Fibroblast of villous mesenchyme (primary cell): ENCODE measurements at places on chromosomes 2 and 18. TPM values are rescaled to one million over a fixed set of nuclear protein-coding genes. Genes with fewer than 3 reads are reported as not detected.

The GPR35 gene
- 0.32 and 0.43 TPM in 2 replicates for total RNA-seq

GRCh38 chr2:112618383-112618782, 27.4 kb upstream of the SLC20A1 start:
- no peak for DNase-seq

DNA sequence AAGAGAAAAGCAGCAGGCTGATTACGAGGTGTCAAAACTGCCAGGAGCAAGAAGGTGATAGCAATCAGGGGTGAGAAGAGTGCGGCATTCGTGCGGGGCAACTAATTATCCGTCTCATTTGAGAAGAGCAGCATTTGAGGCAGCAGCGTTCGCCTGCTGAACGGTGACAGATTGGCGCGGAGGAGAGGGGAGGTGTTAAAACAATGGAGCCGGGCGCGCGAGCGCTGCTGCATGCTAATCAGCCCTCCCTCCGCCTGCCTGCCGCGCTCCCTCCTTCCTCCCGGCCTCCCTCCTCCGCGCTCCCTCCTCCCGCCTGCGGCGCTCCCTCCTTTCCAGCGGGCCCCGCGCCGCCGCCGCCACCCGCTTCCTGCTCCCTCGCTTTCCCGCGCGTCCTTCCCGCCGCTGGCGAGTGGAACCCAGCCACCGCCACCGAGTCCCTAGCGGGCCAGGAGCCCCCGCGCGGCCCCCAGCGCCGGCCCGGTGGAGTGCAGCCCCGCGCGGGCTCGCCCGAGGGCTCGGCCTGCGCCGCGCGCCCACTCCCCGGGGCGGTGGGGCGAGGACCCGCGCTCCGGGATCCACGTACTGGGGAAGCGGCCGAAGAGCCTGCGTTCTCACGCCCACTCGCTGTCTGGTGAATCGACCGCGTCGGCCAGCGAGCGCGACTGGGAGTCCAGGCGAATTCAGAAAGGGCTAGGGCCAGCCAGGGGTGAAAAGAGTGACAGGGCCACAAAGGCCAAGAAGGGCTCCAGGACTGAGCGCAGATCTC, 69.5 kb upstream of the PSMD14 start:
- peak; percentile 43 for DNase-seq

The RAB6C gene
- total RNA-seq, result under 0.01 TPM in 1 of 2 replicates, not detected in the other

DNA sequence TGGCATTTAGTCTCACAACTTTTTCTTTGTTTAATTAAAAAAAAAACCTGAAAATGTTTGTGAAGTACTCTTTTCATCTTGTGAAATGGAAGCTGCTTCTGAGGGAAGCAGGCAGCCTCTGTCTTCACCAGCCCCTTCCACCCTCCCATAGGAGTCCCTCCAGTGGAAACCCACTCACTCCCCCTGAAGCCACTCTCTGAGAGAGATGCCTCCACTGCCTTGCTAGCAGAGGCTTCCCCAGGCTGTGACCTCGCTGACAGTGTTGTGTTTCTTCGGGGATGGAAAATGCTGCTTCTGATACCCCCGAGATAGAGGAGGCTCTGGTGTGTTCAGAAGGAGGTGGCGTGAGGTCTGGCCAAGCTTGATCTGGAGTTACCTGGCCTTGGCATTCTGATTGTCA, 59.9 kb downstream of the SH3RF3 start:
- no peak for DNase-seq

DNA sequence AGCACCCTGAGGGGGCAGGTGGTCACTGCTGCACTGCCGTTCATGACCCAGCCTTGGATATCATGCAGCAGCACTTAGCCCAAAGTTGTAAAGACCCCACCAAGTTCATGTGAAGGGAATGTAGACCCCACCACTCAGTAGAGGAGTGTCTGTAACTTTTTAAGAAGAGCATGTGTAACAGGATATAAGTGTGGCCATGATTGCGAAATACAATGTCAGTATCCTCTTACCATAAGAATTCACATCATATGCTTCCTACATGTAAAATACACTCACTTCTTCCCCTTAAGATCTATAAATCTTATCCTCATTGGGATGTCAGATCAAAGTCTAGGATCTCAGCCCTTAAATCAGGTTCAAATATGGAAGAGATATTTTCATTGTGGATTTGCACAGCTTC, 276.9 kb downstream of the PTPRM start:
- DNase-seq, result peak; percentile 23

- DNase-seq, result no peak
Observed at GRCh38 chr18:76376668-76377358, 118.2 kb downstream of the ZNF516 start.

- DNase-seq, result no peak
Observed at GRCh38 chr2:171793691-171794678, 100.1 kb downstream of the SLC25A12 start.

GRCh38 chr2:68478688-68479087, 11.3 kb downstream of the APLF start:
- DNase-seq, result no peak

DNA sequence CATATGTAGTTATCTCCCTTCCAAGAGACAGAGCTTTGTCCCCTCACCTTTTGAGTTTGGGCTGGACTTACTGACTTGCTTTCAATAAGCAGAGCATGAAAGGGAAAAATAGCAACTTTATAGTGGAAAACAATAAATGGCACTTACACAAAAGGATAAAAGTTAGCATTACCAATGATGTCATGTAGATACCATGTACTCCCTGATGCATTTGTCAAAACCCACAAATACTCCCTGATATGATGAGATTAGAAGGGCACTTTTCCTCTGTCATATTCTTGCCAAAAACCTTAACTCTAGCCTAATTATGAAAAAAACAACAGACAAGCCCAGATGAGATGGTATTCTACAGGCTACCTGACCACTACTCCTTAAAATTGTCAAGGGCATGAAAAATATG, 16.0 kb downstream of the HIBCH start:
- no peak for DNase-seq

GRCh38 chr18:41025666-41026065, 929.4 kb upstream of the PIK3C3 start:
- DNase-seq, result no peak

The SLC9A2 gene
- total RNA-seq, result not detected in 2 replicates

DNA sequence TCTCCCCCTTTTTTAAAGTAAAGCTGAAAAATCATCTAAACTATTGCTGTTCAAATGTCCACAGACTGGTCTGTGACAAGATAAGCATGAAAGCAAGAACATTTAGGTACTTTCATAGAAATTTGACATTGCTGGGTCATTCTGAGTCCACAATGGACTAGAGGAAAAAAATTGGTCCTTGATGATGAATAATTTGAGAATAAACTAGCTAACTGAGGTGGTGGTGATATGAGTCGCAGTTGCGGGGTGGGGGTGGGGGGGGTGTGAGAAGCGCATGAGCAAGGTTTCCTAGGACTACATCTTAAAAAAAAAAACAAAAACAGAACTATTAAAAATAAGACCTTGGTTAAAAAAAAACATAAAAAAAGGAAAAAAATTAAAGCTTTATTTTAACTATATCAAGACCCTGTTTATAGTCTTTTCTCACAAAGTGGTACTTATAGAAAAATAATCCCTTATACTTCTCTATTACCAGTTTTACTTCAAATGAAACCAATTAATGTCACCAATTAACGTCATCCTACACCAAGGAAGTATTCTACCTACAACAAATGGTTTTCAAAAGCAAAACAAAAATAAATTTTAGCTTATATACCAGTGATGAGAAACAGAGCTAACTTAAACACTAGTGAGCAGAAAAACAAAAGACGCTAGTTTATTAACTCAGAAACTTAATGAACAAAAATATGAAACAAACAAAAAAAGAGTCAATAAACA, 88.1 kb downstream of the ASXL2 start:
- DNase-seq, result no peak

GRCh38 chr2:73292316-73292905, 937 bp downstream of the EGR4 start:
- DNase-seq, result no peak

- peak; percentile 100 for DNase-seq
Observed at GRCh38 chr18:9827793-9828505, 57.8 kb upstream of the TXNDC2 start.

The SP110 gene
- 10.4 and 15.5 TPM in 2 replicates for total RNA-seq

DNA sequence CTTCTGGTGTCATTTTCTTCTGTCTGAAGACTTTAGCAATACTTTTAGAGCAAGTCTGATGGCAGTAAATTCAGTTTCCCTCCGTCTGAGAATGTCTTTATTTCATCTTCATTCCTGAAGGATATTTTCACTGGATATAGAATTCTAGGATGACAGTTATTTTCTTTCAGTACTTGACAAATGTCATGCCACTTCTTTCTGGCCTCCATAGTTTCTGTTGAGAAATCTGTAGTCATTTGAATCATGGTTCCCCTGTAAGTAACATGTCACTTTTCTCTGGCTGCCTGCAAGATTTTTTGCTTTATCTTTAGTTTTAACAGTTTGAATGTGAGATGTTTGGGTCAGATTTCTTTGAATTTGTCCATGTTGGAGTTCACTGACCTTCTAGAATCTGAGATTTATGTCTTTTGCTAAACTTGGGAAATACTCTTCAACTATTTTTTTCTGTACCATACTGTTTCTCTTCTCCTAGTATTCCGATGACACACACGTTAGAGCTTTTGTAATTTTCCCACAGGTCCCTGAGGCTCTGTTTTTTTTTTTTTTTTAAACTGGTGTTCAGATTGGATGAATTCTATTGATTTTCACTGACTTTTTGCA, 30.2 kb downstream of the RMND5A start:
- DNase-seq, result peak; percentile 7

DNA sequence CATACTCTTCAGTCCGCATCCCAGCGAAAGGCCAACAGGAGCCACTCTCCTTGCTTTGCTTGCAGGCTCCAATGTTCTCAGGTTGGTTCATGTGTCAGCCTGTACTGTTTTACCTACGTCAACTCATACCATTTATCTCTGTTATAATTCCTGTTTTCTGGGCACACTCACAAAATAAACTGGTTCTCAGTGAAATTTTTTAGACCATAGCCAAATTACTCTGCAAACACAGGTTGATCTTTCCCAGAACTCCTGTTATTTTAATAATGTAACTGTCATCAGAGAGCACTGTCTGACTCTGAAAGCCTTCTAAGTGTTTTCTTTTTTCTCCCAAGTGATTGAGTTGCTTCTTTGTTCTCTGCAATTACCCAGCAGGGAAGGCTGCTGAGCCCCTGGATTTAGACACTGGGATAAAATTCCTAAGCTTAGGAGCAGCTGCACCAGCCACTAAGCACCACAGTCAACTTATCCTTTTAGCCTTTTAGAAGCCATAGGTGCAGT, 111.6 kb upstream of the PIEZO2 start:
- no peak for DNase-seq

DNA sequence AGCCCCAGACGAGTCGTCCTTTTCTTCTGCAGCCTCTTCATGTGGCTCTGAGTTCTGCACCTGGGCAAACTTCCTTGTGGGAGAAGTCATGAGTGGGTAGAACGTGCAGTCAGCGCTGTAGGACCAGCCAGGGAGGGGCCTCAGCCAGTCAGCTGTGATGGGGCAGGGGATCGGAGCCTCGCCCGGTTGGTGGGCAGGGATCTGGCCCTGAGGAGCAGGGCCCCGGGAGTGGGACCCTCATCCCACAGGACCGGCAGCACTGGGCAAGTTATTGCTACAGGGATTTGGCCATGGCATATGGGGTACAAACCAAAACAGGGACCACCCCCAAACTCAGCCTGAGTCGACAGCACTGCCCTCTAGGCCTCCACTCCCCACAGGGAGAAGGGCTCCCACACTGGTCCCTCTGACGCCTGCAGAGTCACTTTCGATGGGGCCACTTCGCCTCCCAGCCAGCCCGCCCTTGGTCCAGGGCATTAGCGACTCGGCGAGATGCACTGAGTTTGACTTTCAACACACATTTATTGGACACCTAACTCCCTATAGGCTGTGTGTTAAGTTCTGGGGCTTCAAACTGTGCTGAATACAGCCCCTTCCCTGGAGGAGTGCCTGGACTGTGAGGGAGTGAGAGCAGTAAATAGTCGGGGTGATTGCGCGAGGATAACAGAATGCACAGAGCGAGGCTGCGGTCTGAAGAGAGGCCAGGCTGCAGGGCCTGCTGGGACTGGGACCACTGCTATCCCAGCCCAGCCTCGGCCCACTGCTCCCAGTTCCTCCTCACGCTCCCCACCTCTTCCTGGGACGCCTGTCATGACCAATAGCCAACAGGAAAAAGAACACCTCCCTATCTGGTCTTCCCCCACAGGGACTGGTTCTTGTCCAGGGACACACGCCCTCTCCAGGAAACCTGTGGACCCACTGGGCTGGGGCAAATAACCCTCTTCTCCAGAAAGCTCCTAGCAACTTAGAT, 55.9 kb downstream of the SDC1 start:
- no peak for DNase-seq

The ESPNL gene
- total RNA-seq, result 1.3 and 4.2 TPM in 2 replicates

DNA sequence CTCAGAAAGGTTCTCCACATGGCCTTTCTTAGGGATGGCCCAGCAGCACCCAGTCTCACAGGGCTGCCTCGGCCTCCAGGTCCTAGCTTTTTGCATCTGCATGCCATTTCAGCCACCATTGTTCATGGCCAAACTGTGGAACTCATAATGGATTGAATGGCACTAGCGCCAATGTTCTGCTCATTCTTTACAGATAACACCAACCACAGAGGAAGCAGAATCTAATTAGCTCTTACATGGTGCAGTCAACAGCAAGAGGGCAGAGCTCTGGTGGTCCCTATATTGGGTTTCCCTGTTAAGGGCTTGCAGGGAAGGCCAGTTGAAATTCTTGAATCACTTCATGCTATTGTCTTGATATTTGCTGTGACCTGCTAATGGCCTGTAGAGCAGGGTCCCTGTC, 45.6 kb downstream of the ARL4C start:
- no peak for DNase-seq

The SELENOI gene
- total RNA-seq, result 17.4 and 34.1 TPM in 2 replicates

GRCh38 chr2:86022661-86023365, 82.9 kb downstream of the POLR1A start:
- DNase-seq, result no peak

GRCh38 chr18:8786483-8787370, 81.4 kb downstream of the MTCL1 start:
- no peak for DNase-seq

- no peak for DNase-seq
Observed at GRCh38 chr2:120625865-120626560, 109.7 kb upstream of the GLI2 start.

The ADRA2B gene
- total RNA-seq, result not detected in 2 replicates
